ENCODE measurements at places on chromosomes 16 and 17. TPM values are rescaled to one million over a fixed set of nuclear protein-coding genes. Genes with fewer than 3 reads are reported as not detected.
A peak's percentile ranks its signal among the peaks of the same experiment; 100 is the strongest.

- no peak for DNase-seq
Observed at GRCh38 chr16:61763991-61764390, 272.2 kb downstream of the CDH8 start.

DNA sequence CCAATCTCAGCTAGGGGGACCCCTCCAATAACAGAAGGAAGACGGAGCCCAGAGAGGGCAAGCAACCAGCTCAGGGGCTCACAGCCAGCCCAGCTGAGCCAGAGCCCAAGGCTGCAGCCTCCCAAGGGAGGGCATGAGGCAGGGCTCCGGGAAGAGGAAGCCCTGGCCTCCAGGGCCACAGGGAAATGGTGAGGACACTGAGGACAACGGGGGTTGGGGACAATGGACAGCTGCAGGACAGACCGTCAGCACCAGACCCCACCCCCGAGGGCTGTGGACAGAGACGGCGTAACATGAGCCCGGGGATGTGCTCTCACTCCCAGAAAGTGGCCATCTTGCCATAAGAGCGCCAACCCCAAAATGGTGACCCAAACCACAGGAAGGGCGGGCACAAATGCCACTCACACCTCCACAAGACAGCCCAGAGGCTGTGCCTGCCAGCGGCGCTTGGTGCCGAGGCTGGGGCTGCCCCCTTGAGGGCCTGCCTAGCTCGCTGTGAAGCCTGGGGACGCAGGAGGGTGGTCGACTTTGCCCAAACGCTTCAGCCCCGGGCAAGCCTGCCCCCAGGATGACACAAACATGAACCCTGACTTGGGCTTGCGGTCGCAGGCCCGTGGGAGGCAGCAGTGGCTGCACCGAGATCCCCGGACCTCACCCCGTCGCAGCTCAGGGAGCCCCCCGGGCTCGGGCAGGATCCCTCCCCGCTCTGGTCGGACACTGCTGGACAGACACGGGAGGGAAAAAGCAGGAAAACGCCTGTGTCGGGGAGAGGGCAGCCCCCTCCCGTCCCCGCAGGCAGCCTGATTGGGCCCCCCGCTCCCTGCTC is 10.5 kb downstream of the PIMREG start:
- no peak for DNase-seq

DNA sequence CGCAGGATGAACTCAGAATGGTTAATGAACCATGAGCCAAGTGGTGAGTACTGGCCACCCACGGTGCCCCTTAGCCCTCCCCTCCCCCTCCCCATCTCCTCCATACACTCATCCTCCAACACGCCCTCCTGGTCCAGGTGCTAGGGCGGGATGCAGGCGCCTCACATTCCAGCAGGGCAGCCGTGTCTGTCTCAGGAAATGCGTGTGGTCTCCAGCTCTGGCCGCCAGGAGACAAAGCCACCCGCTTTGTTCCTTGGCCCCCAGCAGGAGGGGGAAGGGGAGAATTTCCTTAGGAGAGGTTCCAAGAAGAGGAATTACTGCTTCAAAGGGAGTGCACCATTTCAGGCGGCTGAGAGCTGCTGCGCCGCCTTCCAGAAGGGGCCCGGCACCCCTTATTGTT is 29.7 kb upstream of the RMI2 start:
- DNase-seq = no peak

- no peak for DNase-seq
Observed at GRCh38 chr16:85565801-85566526, 47.2 kb upstream of the GSE1 start.

- DNase-seq = peak; percentile 37
Observed at GRCh38 chr16:53433509-53433908, 762 bp upstream of the RBL2 start.

The CPHXL2 gene
- total RNA-seq = not detected

The IRX3 gene
- total RNA-seq = 18.4 TPM

The MYLK3 gene
- total RNA-seq = 0.48 TPM
